ENCODE measurements at places on chromosomes 2 and 18.

GRCh38 chr18:63518178-63519012 is 23.8 kb upstream of the SERPINB12 start:
- peak; percentile 2 for DNase-seq

GRCh38 chr2:211829725-211830124 is 708.9 kb downstream of the ERBB4 start:
- DNase-seq, result no peak

DNA sequence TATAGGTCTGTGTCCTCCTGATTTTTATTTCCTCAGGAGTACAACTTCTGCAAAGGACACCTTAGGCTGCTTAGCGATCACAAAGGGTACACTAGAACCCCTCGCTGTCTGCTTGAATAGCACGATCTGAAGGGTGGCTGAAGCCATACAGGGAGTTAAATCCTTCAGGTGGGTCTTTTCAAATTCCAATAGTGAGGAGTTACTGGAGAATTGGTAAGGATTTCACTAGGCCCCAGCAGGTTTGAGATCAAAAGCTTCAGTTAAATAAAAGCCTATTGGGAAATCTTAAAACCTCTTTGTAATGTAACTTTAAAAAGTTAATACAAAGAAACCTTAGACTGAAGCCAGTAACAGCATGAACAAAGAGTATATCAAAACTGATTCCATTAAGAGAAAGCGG is 613.1 kb downstream of the ZEB2 start:
- DNase-seq, result no peak

DNA sequence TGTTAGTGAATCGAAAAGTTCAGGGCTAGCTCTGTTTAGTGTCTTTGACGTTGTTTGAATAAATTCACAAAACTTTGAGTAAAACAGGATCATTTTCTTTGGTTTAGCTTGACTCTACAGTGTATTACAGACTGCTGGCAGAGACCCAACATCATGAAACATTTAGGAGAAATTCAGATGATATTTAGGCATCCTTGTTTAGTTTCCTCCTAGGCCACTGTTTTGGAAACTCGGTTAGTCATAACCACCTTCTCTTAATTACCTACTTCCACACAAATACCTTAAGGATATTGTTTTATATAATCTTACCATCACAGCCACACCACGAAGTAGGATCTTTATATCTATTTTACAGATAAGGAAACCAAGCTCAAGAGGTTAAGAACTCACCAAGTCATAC is 7.8 kb downstream of the LIMS1 start:
- peak; percentile 16 for DNase-seq

DNA sequence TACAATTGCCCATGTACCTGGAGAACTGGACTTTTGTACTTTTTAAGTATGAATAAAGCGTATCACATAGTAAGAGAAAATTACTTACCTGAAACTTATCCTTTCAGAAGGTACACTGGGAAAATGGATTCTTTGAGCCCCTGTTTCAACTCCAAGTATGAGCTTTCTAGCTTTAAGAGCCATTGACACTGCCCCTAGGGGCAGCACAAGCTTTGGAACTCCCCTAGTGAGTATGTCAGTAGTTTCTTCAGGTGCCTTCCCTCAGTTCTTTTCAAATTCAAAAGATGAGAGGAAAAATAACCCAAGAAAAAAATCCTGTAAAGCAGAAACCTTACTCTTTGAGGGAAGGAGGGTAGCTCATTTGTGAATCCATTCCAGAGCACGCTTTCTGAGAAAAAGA is 124.1 kb downstream of the MEMO1 start:
- DNase-seq, result peak; percentile 29
